ENCODE measurements at places on chromosomes 2 and 18. TPM values are rescaled to one million over a fixed set of nuclear protein-coding genes. Genes with fewer than 3 reads are reported as not detected.

The NT5C1B gene
- total RNA-seq: not detected

The CTNNA2 gene
- total RNA-seq: 9.8 TPM

DNA sequence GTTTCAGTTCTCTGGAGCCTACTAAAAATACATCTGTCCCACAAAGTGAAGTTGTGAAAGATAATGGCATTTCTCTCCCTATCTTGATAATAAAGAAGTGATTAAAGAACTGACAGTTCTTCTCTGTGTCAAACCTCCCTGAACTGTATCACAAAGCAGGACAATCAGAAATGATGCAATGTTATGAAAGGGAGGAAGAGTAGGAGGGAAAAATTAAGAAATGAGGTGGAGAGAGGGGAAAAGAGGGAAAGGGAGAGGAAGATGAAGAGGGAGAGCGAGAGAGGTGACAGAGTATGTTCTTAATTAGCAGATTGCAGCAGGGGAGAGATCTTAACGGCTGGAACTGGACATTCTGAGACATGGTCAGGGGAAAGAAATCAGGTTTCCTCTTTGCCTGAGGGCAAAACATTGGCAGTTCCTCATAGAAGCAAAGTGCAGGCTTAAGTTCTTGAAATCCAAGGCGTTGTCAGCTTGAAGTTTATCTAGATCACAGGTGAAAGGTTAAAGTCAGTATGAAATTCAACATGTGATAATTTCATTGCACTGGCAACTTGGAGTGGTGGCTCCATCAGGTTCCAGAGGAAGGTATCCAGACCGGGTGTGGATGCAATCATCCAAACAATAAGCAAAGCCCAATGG is 54.6 kb downstream of the RDH14 start:
- H3K27me3 ChIP-seq: no peaks in the 10 kb centered on the region
- no peak overlapping the region for H3K27ac ChIP-seq
- H3K4me3 ChIP-seq: no peak overlapping the region
- H3K4me1 ChIP-seq: no peaks in the 10 kb centered on the region

- H3K36me3 ChIP-seq: no peaks in the 10 kb centered on the region
- peaks cover 18% of the 10 kb centered on the region for H3K27me3 ChIP-seq
- no peak overlapping the region for H3K4me3 ChIP-seq
- no peak overlapping the region for H3K27ac ChIP-seq
Observed at GRCh38 chr2:149103081-149103620, 64.7 kb downstream of the LYPD6B start.

DNA sequence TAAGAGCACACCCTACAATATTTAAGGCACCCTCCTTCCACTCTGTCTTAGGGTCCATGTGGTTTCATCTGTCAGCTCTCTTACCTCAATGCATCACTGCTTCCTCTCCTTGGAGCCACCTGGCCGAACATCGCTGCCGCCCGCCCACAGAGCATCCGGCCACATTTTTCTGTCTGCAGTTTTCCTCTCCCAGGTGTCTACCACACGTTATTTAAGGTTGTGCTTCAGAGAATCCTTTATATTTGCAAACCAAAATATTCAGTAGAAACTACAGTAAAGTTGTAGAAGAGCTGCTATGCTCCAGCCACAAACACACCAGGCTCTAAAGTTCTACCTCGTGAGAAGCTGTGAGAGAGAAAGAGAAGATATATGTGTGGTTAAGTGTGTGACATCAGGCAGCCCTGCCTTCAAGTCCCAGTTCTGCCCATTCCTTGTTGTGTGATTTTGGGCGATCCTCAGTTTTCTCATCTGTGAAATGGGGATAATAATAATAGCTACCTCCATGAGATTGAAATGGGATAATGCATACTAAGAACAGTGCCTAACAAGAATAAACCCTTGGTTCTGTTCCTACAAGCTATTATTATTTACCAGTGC is 4.9 kb upstream of the STK17B start:
- no peaks in the 10 kb centered on the region for H3K4me1 ChIP-seq
- no peak overlapping the region for H3K27ac ChIP-seq
- no peak overlapping the region for H3K4me3 ChIP-seq
- H3K36me3 ChIP-seq: no peaks in the 10 kb centered on the region
- no peak for DNase-seq

DNA sequence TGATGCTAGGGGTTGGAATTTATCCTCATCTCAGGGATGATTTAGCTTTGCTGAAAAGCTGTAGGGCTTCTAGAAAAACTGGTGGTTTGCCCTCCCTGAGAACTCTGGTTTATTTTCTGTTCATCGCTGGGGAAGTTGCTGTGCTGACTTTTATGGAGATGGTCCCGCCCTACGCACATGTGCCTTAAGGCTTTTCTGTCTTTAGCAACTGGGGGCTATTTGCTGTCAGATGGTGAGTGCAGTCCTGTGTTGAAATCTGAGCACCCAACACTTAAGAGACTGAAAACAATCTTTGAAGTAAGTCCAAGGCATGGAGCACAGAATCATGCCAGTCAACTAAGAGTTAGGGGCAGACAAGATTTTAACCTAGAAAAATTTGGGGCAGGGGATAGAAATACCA is 2148.4 kb upstream of the CELF4 start:
- H3K27me3 ChIP-seq: no peaks in the 10 kb centered on the region
- H3K4me1 ChIP-seq: no peaks in the 10 kb centered on the region
- no peak overlapping the region for H3K27ac ChIP-seq
- H3K36me3 ChIP-seq: no peaks in the 10 kb centered on the region
- H3K4me3 ChIP-seq: no peak overlapping the region
